BJ (cell line): ENCODE measurements at places on chromosomes 4 and X. TPM values are rescaled to one million over a fixed set of nuclear protein-coding genes. Genes with fewer than 3 reads are reported as not detected.

The ARHGAP4 gene
- 0.39 and 0.82 TPM in 2 replicates for polyA plus RNA-seq

The RTL3 gene
- 0.51 and 0.59 TPM in 2 replicates for polyA plus RNA-seq

The FAM236C gene
- not detected in 2 replicates for polyA plus RNA-seq

The DCK gene
- polyA plus RNA-seq: 3.8 and 7.2 TPM in 2 replicates

The SLC10A7 gene
- polyA plus RNA-seq: 3.9 and 8.3 TPM in 2 replicates

The CXorf49 gene
- not detected in 2 replicates for polyA plus RNA-seq

- DNase-seq: no peak
Measured at GRCh38 chr4:23911675-23912455, 22.0 kb upstream of the PPARGC1A start.

DNA sequence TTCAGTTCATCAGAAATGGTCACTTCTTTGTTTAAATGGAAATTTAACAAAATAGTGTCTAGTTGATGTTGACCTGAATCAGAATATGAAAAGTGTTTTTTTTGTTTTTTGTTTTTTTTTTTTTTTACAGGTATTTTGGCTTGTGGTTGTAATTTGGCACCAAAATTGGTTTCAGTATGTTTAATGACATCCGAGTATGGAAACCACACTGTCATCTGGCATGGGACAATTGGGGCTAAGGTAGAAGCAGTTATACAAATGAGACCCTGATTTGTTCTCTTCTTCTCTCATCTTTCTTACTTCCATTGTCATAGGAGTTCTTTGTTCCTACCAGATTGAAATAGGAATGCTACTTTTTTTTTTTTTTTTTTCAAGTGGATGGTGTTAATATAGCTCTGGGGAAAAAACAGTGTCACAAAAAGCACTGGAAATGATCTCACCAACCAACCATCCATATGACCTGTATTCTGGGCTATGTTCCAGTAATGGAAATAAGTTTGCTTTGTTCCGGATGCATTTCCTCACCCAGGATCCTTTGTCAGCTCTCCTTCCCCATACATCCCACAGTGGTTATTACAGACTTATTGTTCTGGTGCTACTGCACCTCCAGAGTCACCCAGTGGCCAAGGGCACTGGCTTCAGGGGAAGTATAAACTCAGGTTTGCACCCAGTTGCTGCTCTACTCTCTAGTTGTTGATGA is 95.8 kb downstream of the ATXN3L start:
- peak; percentile 41 for DNase-seq

GRCh38 chr4:26150948-26151347 is 169.9 kb upstream of the RBPJ start:
- DNase-seq: no peak

DNA sequence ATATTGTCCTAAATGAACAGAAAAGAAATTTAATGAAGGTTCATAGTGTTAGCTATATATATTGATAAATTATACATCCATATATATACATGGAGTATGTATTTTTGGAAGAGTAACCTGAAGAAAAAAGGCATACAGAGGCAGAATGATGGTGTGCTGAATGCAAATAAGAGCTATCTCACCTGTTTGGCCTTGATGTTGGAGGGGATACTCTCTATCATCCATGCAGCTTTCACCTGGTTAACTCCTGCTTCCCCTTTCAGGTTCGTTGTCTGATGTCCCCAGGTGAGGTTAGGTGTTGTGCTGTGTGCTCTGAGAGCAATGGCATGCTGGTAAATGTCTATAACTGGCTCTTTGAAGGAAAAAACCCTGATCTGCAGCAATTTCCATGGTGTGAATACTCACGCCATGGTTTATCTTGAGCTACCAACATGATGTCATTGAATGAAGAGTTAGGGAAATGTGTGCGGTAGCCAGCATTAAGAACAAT is 31.8 kb upstream of the SPP1 start:
- no peak for DNase-seq
